ENCODE measurements at places on chromosomes 16 and 17.
A peak's percentile ranks its signal among the peaks of the same experiment; 100 is the strongest.

GRCh38 chr16:65489531-65490023, 367.7 kb upstream of the CDH11 start:
- DNase-seq, result no peak

DNA sequence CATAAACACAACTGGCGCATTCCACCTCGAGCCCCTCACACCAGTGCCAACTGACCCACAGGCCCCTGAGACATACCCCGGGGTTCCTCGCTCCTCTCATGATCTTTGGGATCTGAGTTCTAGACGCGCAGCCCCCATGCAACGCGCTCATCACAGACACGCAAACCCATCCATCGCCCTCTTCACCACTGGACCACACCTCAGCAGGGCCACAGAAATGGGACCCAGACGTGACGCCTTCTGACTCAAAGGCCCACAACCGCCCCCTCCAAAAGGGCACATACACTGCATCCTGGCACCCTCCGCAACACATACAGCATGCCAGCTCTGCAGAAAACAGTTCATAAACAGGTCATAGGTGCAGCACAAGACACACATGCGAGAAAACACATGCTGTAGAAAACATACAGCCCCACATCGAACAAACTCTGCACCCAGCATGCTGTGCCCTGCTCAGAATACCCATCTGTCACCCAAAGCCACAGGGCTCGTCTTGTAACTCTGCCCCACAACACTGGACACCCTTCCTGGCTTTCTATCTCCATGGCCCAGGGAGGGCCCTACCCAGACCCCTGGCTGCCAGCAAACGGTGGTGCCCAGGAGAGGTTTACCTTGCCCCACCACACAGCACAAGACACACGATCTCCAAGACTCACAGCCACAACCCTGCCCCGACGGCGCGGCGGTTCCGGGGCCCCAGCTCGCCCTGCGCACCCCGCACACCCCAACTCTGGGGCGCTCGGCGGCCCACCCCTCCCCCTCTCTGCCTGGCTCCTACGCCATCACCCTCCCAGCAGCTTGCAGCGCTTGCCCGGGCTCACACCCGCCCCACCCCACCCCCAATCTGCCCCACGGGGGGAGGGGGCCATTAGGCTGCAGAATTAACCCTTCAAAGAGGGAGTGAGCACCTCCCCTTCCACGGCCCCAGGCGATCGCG, 887 bp downstream of the ZBTB4 start:
- peak; percentile 31 for DNase-seq

GRCh38 chr16:87535855-87536794, 43.3 kb upstream of the ZCCHC14 start:
- no peak for DNase-seq

DNA sequence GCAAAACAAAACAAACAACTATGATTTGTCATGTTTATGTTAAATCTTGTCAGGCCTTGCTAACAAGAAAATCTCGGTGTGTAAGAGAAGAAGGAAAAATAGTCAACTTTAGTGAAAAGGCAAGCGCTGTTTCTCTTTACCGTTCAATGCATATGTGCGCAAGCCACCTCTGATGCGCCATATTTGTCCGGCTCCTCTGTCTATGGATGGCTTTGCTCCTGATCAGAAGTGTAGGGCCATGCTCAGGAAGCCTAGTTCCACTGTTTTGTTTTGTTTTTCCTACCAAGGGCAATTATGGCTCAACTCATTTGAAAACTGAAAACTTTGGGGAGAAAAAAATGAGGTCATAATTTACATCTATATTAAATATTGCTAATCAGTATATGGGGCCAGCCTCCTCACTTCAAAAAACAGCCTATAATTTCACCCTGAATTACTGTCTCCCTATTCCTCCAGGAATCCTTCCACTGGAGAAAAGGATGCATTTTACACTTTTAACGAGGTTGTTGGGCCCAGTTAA, 4.5 kb downstream of the MAF start:
- DNase-seq, result no peak

DNA sequence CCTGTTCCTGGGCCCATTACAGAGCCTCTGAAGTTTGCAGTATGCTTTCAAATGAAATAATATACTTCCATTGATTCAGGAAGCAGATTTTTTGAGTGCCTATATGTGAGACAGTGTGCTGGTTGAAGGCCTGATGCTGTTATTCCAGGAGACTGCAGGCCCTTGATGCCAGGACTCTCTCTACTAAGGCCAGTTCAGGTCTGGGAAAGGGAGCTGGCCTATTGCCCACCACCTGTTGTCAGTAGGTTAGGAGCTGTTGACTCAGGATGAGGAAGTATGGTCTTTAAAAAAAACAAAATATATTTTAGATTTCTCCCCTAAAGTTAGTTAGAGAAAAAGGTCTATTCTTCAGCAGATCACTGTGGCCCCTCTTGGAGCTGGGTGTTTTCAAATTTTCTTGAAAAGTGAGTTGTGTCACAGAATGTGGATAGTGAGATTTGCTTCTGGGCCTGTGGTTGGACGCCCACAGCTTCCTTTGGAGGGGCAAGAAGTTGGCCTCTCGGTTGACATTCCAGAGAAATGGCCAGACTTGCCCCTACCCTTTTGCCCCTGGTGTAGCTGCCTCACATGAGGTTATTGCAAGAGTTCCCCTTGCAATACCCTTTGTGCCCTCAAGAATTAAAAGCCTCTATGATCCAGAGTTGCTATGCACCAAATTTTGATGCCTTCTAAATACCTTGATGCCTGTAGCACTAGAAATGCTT, 7.9 kb downstream of the ESRP2 start:
- no peak for DNase-seq

GRCh38 chr16:61050547-61050946, 985.7 kb downstream of the CDH8 start:
- DNase-seq, result no peak

DNA sequence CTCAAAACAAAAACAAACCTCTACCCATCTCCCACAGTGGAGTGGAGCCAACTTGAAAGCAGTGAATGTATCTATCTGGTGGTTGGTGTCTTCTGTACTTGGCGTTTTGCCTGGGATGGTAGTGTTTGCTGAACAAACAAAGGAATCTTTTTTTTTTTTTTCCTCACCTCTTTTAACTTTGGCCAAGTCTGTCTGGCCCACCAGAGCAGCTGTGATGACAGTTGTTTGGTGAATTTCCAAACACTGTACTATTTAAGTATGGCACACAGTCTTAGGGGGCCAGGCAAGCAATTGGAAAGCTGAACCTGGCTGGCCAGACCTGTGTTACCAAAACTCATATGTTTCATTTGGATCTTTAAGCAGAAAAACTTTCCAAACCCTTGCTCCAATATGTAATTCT, 101.8 kb upstream of the CDH13 start:
- DNase-seq, result no peak

- no peak for DNase-seq
Observed at GRCh38 chr17:70095455-70095854, 20.4 kb downstream of the KCNJ16 start.

DNA sequence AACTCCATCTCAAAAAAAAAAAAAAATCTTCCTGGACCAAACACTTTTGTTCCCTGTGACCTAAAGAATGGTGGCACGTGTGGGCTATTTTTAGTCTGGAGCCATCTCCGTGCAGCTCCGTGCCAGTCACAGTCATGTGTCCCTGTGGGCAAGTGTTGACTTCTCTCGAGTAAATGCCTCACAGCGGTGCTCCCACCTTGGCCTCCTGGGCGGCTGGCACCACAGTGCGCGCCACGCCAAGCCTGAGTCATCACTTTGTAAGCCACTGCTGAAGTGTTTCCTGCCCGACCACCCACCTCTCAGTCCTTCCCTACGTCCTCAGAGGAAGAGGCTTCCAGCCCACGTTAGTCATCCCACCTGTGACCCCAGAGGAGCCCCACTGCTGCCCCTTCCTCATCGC, 10.9 kb upstream of the HEXD start:
- peak; percentile 72 for DNase-seq

DNA sequence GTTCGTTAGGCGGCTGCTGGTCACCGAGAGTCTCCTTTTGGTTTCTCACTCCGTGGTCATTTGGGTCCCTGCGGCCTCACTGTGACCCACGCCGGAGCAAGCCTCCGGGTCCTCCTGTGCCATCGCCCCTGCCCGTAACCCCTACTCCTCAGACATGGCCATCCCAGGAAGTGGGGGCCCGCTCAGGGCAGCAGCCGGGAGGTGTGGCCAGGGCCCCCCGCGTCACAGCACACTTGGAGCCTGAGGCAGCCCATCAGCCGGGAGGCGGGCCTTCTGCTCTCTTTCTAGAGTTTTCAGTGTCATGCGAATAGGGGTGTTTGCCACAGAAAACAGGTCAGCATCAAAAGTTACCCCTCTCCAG, 7.9 kb upstream of the WFIKKN1 start:
- no peak for DNase-seq

DNA sequence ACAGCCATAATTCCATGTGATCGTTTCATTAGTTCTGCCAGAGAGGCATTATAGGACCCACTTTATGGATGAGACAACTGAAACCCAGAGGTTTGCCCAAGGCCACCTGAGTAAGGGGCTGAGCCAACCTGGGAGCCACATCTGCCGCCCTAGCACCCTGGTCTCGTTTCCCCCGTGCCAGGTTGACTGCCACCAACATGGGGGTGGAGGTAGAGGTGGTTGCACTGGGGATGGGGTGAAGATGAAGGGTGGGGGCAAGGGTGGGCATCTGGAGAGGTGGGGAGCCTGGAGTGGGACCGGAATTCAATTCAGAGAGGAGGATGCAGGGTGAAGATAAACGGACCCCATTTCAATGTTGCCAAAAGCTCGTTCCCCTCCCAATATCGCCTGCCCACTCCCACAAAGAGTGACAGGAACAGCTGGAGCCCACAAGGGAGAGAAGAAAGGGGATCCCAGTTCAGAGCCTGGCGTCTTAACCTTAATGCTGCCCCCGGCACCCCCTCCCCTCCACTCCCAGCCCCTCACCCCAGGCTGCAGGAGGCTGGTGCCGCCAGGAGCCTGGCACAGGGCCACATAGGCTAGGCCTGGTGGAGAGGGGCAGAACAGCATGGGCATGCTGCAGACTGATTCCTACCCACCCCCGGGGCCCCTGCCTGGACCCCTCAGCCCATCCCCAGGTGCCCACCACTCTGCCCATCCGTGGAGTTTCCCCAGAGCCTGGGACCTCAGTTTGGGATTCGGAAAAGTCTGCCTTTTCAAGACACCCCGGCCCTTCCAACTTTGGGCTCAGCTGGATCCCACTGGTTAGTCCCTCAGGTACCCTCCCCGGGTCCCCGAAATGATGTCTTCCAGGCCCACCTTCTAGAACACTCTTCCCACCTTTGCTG, 29.6 kb downstream of the NGFR start:
- no peak for DNase-seq

- DNase-seq, result no peak
Observed at GRCh38 chr17:41785859-41786226, 668 bp downstream of the JUP start.

DNA sequence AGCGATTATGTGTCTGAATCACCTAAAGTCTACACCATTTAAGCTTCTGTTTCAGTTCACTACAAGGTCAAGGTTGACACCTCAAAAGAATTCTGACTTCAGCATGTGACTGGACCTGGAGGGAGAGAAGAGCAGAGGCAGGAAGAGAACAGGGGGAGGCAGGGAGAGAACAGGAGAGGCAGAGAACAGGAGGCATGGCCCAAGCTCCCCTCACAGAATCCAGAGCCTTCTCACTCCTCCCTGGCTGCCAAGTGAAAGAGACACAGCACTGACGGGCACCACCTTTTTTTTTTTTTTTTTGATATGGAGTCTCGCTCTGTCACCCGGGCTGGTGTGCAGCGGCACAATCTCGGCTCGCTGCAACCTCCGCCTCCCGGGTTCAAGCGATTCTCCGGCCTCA, 11.4 kb downstream of the GGA2 start:
- DNase-seq, result no peak

- no peak for DNase-seq
Observed at GRCh38 chr17:3959921-3960601, 4.2 kb downstream of the ATP2A3 start.

- peak; percentile 68 for DNase-seq
Observed at GRCh38 chr16:3637371-3637923, 17.0 kb upstream of the DNASE1 start.

DNA sequence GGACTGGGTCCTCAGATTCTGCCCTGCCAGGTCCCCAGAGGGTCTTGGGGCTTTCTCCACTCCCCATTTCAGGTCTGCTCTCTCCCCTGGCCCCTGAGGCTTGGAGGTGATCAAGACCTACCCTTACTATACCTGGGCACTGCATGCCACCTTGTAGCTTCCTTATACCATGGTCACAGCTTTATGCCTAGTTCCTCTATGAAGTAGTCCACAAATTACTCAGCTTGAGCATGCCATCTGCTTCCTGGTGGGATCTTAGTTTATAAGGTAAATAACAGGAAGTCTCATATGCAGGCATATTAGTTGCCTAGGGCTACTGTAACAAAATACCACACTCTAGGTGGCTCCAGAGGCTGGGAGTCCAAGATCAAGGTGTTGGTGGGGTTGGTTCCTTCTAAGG, 11.0 kb upstream of the PMFBP1 start:
- DNase-seq, result peak; percentile 40

DNA sequence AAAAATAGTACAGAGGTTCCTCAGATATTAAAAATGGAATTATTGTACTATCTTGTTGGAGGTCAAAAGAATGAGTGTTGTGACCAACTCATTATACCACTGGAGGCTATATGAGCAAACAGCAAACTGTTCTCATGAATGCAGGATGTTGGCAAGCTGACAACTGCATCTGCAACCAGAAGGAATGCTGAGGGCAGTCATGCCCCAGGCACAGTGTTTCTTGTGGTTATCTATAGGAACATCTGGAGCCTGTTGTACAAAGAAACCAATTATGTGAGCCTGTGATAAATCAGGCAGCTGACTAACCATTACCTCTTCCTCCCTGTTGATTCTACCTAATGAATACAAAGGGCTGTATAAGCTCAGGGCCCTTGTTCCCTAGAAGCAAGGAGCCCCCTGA, 2057.1 kb downstream of the TP53TG3F start:
- DNase-seq, result no peak

GRCh38 chr16:4783951-4784336, 4.2 kb downstream of the SEPTIN12 start:
- DNase-seq, result no peak

GRCh38 chr17:59760160-59760559, 52.7 kb downstream of the VMP1 start:
- peak; percentile 41 for DNase-seq

DNA sequence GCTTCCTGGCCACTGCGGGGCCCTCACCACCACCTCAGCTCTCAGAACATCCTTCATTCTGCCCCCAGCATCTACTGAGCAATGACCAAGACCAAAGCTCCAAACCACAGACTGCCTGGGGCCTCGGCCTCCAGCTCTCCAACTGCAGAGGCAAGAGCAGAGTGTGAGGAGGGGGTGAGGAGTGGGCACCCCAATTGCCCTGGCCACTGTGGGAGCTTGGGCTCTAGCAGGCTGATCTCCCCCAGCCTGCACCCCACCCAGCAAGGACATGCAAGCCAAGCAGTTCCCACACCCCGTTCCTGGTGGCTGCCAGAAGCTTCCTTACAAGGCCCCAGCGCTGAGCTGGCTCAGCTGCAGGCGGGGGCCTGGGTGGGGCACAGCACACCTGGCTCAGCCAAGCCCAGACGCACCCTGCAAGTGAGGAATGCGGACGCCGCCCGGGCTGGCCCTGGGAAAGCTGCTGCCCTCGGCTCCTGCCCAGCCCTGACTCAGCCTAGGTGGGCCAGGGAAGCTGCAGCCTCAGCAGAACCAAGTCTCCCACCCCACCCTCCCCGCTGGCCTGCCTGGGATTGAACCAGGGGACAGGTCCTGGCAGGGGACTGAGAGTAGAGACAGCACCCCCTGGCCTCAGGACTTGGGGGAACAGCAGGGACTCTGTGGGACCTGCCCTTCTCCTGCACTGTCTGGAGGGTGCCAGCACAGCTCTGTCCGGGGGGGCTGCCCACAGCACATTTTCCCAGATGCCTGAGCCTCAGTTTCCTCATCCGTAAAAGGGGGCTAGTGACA, 29.7 kb upstream of the KRT17 start:
- DNase-seq, result no peak

- DNase-seq, result no peak
Observed at GRCh38 chr16:4692460-4693295, 684 bp upstream of the NUDT16L1 start.

Data from common myeloid progenitor, CD34-positive (primary cell).